Nephron progenitor cell (in vitro differentiated cells): ENCODE measurements at places on chromosomes 11 and 22.

DNA sequence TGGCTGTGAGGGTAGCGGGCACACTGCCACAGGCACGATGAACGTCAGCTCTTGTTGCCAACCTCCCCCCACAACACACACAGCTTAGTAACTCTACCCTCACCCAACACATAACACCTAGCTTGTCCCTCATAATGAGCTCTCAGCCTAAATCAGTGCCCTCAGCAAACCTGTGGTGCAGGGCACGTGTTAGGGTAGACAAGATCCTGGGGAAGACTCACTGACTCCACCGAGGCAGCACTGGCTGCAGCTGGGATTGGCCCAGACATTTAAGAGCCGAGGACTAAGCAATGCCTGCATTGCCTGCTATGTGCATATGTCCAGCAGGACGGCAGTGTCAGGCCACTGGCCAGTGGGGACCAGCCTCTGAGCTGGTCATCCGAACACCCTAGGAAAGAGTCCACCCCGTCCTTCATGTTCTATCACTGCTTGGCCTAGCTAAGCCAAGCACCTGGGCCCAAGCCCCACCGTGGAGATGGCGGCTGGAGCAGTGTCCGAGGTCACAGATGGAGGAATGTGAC is 32.9 kb upstream of the TRIM29 start:
- no peak for DNase-seq

GRCh38 chr11:60919320-60919719 is 4.9 kb upstream of the TMEM132A start:
- no peak for DNase-seq

- no peak for DNase-seq
Measured at GRCh38 chr11:122128146-122128545, 12.1 kb upstream of the BLID start.

DNA sequence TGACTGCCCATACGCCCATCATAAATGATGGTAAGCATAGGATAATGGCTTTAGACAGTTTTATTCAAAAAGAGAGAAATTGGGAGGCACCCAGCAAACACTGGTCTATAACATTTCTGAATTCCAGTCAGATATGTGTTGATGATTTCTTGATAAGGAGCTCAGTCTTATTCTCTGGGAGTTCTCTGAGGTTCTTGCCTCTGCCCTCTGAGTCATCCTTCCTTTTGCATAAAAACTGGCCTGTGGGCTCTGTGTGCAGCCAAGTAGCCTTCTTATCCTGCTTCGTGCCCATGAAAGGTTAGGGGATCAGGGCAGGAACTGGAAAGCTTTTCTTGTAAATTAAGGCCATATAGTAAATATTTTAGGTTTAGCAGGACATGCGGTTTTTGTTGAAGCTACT is 48.9 kb downstream of the FAR1 start:
- DNase-seq = no peak

- DNase-seq = no peak
Measured at GRCh38 chr11:132123854-132124835, 753.7 kb downstream of the NTM start.
